Myocyte (in vitro differentiated cells): ENCODE measurements at places on chromosomes 5 and 9. TPM values are rescaled to one million over a fixed set of nuclear protein-coding genes. Genes with fewer than 3 reads are reported as not detected.

- DNase-seq = peak; percentile 1
These were observed 239.3 kb upstream of the GRIN3A start for GRCh38 chr9:101977614-101978210.

GRCh38 chr5:132764671-132765238 lies 12.3 kb downstream of the SEPTIN8 start:
- no peak for DNase-seq

DNA sequence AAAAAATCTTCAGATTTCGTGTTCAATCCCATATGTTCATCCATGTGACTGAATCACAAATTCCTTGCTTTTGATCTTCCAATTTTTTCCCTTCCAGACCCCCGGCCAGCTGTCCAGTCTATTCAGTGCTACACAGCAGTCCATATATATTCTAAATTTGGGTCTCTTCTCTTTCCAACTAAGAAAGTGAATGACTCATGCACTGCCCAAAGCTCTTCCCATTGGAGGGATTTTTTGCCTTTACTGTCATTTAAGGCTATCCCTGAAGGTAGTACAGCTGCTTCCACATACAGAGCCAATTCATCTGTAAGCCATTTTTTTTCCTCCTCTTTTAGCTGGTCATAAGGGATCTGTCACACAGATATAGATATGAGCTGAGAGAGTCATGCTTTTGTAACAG lies 478.3 kb downstream of the DMRT2 start:
- no peak for DNase-seq

DNA sequence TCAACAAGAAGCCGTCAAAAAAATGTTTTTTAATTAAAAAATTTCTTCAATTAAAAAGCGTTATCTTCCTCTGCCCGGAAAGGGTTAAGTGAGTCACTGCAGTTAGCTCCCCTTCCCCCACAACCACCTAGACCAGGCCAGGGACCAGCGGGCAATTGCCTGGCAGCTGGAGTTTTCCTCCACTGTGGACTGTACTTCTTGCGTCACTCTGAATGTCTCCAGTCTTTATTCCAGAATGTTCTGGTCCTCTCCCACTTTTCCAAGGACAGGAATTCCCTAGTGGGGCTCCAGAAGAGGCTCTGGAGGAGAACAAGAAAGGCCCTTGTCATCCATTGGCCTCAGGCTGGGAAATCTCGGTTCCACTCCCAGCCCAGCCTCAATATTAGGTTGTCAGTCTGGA lies 114.0 kb downstream of the C9orf50 start:
- DNase-seq = peak; percentile 70

The PCDHGB5 gene
- total RNA-seq = 0.47 and 1.4 TPM in 2 replicates

DNA sequence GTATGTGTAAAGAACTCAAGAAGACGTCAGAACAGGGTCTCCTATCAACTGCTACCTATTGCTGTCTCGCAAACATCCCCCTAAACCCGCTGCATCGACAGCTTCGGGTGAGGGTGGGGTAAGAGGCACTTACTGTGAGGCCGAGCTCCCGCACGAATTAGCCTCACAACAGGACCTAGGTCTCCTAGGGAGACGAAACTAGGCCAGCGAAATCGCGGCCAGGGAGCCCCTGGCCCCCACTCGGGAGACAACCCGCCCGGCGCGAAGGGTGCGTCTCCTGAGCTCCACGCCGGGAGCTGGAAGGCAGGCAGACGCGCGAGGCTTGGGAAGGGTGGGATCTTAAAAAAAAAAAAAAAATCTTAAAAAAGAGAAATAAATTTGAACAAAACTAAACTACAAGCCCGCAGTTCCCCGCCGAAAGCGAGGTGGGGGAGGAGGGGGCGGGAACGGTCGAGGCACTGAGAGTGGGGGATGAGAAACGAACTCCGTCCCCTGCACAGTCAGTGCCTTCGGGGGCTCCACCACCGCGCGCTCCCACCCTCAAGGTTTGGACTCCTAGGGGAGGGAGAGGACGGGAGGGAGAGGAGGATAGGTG lies 33.0 kb upstream of the NFIB start:
- no peak for DNase-seq
